ENCODE measurements at places on chromosomes 7 and 10. TPM values are rescaled to one million over a fixed set of nuclear protein-coding genes. Genes with fewer than 3 reads are reported as not detected.

DNA sequence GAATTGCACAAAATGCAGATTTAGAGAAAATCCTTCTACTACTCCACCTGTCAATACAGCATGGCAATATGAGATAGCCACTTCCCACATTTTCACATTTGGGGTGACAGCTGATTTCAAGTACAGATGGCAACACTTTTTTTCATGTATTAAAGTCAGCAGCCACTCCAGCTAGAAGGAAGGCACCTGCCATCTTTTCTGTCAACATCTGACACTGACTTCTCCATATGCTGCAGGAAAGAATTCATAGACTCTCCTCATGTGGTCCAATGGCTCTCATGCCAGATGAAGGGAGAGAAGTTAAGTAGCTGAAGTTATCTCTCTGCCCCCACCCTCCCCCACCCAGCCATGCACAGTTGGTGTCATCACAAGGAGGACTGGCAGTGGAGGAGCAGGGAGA lies 912.0 kb downstream of the SORCS1 start:
- DNase-seq: no peak

Gene SAP25
- 1.6 TPM for polyA plus RNA-seq

Gene ZNF777
- polyA plus RNA-seq: 18.6 TPM

GRCh38 chr7:108324053-108325038 lies 131.9 kb downstream of the NRCAM start:
- no peak for DNase-seq

DNA sequence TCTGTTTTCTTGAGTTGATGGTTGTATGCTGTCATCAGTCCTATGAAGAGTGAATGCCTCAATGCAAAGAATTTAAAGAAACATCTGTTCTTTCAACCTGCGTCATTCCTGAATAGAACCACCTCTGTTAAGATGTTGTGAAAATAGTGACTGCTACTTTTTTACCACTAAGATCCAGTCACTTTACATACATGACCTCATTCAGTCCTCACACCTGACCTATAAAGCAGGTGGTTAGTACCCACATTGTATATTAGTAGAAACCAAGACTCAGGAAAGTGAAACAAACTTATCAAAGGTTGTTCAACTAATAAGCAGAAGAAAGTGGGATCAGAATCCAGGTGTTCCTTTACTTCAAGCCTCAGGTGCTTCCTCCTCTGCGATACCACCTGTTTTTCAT lies 64.8 kb downstream of the ITGB8 start:
- DNase-seq: no peak

Gene MUC12
- polyA plus RNA-seq: 0.18 TPM

- no peak for DNase-seq
These were observed 50.1 kb upstream of the FEZF1 start for GRCh38 chr7:122354656-122355055.

DNA sequence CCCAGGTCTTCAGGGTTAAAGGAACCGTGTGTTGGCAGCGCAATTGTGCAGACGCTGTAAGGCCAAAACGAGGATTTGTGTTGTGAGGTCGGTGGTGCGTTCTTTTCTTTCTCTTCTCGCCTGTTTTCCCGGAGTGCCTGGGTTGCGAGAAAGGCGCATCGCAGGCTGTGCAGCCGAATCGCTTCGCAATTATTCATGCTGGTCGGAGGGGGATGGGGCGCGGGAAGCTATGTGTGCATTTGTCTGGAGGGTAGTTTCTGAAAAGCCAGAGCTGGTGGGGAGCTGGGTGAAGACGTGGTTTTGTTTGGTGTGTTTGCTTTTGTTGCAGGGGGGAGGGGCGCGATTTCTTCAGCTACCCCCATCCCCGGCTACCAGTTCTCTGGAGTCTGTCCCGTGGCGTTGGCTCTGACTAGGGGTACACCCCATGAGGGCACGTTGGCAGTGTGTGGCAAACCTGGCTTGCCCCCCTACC lies 2.1 kb downstream of the MXI1 start:
- peak; percentile 63 for DNase-seq

DNA sequence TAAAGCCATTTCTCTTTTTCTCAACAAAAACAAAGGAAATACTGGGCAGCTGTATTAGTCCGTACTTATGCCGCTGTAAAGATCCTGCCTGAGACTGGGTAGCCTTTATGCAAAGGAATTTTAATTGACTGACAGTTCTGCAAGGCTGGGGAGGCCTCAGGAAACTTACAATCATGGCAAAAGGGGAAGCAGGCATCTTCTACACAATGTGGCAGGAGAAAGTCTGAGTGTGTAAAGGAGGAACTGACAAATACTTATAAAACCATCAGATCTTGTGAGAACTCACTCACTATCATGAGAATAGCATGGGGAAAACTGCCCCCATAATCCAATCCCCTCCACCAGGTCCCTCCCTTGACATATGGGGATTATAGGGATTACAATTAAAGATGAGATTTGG lies 264.3 kb downstream of the SEMA3A start:
- DNase-seq: no peak

DNA sequence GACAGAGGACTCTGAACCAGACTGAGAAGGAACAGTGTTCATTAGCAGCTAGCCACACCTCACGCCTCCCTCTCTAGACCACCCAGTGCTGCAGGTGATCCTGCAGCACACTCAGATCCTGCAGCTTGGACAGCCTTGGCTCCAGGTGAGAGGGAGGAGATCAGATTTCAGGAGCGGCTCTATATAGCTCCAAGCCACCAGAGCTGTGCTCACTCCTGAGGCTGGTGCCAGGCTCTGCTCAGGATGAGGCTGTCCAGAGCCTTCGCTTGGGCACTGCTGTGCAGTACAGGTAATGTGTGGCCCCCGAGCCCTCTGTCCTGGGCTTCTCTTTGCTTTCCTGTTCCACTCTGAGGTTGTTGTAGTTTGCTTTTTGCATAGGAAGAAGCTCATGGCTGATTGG lies 42.4 kb downstream of the C10orf120 start:
- no peak for DNase-seq

DNA sequence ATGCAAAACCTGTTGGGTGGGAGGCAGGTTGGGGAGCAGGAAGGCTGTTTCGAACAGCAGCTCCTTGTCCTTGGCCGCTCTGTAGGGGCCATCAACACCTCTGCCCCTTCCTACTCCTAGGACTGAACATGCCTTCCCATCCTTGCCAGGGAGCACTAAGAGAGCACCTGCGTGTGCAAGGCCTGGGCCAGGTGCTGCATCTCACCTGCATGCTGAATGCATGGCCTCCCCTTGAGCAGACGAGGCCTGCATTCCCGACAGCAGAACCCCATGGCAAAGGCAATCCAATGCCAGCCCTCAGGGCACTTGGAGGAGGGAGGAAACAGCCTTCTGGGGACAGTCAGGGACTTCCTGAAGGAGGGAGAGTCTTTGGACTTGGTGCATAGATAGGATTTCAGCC lies 11.0 kb downstream of the VSIR start:
- DNase-seq: no peak

Gene MCM10
- polyA plus RNA-seq: 11.8 TPM

GRCh38 chr7:81367326-81367931 lies 402.4 kb downstream of the HGF start:
- DNase-seq: no peak

GRCh38 chr7:83655951-83656556 lies 7.1 kb upstream of the SEMA3E start:
- DNase-seq: no peak

- no peak for DNase-seq
These were observed 15.0 kb downstream of the PRKAR2B start for GRCh38 chr7:107059468-107059867.
